ENCODE measurements at places on chromosomes 5 and 9.

DNA sequence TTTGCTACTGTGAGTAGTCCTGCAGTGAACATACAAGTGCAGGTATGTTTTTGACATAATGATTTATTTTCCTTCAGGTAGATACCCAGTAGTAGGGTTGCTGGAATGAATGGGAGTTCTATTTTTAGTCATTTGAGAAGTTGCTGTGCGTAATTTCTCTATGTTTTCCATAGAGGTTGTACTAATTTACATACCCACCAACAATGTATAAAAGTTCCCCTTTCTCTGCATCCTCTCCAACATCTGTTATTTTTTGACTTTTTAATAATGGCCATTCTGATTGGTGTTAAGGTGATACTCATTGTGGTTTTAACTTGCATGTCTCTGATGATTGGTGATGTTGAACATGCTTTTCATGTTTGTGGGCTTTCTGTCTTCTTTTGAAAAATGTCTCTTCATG lies 64.7 kb upstream of the CTSL start:
- DNase-seq, result no peak

DNA sequence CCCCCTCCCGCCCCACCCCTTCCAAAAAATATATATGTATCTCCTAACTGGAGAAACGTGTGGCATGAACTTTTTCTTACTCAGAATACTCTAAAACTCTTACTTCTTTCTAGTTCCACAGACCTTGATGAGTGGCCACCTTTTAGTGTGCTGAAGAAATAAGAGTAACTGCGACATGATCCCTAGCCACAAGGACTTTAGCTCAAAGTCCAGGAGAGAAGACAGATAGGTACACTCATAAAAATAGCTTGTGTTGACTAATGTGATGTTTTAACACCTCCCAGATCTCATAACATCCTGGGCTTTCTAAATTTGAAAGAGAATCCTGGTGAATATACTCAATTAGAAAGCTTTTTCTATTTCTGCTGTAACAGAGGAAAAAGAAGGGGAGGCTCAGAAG lies 1005.0 kb upstream of the DMAC1 start:
- DNase-seq, result no peak

DNA sequence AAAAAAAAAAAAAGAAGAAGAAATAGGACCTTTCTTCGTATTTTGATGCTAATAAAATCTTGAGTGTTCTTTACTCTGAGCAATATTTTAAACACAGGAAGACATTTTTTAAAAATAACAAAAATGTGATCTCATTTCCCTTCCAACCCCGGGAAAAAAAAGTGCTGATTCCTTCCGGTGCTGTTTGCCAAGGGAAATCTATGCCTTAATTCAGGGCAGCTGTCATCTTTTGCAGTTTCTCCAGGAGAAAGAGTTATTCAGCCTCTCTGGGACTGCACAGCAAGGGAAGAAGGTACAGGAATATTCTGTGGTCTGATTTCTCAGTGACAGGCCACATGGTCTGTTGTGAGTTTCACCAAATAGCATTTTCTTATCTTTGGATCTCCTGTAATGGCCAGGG lies 291.9 kb upstream of the IRX1 start:
- DNase-seq, result no peak

DNA sequence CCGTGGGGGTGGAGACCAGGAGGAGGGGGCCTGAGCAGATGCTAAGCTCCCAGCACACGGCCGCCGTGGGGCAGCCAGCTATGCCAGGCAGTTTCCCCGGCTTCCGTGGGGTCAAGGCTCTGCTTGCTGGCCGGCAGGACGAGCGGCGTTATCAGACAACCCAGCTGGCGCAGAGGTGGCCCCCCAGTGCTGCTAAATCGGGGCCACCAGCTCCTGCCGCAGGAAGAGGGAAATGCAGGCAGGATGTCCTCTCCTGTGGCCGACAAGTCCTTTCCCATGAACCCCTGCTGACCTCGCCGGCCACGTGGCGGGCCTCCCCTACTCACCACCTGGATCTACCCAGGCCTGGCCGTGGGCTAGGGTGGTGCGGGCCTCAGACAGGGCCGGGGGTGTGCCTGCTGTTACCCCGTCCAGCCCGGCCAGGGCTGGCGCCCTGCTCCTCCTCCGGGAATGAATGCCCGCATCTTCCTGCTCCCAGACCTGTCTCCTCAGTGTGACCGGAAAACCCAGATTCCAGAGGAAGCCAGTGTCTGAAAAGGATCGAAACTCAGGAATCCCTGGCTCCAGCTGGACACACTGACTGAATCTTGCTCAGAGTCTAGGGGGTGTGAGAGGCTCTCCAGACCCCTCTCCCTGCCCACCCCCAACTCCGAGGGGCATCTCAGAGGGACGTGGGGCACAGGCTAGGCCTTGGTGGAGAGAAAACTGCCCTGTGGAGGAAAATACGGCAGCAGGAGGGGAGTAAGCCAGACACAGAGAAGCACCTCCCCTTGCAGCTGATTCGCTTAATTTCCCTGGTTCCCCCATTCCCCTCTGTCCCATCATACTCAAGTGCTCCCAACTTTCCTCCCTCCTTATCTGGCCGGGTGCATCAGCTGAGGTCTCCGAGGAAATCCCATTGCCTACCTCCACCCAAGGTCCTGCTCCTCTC lies 3.9 kb downstream of the FLT4 start:
- DNase-seq, result no peak

DNA sequence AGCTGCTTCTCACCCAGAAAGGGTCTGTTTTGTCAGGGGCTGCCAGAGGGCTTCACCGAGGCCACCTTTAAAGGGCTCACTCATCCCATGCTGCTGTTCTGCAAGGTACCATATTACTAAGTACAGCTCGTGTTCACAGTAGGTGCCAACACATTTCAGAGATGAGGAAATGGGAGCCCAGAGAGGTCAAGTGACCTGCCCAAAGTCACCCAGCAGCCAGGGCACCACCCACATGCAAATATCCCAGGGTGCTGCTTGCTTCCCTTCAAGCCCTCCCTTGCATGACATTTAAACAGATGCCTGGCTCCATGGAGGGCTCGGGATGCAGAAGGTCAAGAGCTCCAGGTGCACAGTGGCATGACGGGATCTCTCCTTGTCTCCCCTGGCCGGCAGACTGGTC lies 123.5 kb upstream of the SARDH start:
- no peak for DNase-seq

DNA sequence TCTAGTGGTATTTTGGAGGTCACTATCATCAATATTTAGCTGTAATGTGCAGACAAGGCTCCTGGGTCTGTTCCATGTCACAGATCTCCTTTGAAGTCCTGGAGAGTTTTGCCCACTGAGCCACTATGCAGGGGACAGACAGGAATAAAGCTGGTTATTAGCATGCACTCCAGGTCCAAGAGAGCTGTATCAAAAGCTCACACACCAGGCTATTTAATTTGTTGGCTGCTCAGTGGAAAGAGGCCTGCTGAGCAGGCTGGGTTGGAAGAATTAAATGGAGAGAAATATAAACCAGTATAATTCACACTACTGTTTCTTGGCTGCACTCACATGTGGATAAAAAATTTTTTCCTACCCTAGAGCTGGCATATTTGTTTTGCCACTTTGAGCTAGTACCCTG lies 113.8 kb upstream of the TAF11L2 start:
- DNase-seq, result no peak

DNA sequence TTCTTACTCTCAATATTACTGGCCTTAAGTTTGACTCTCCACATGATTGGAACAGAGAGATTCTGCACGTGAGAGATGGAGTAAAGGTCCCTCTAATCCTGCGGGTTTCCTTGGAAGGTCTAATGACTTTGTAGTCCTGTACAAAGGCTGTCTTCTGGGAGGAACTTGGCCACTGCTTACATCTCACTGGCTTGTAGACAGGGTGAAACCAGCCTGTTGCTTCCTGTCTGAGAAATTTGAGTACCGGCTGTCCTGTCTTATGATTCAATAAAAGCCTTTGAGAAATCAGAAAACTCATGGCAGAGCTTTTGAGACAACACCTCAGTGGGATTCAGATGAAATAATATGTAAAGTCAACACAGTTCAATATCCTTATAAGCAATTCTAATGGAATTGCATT lies 43.0 kb downstream of the IL31RA start:
- no peak for DNase-seq

DNA sequence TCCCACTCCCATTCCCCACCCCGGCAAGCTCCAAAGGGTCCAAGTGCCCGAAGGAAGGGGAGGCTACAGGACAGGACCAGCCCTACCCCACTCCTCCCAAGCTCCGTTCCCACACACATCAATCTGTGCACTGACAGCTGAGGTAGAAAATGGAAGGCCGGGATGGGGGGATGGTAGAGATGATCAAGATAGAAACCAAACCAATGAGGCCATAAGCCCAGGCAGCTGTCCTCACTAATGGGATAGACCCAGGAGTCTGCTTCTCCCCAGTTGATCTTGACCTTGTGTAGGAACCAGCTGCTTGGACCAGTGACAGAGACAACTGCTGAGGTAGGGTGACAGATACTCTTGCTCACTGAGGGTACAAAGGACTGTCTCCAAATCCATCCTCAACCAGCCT lies 38.6 kb downstream of the B4GALT1 start:
- DNase-seq, result no peak

GRCh38 chr5:139251281-139251687 lies 42.3 kb upstream of the MATR3 start:
- DNase-seq, result no peak

- DNase-seq, result no peak
Measured at GRCh38 chr9:129812385-129812784, 9.4 kb downstream of the TOR1B start.

DNA sequence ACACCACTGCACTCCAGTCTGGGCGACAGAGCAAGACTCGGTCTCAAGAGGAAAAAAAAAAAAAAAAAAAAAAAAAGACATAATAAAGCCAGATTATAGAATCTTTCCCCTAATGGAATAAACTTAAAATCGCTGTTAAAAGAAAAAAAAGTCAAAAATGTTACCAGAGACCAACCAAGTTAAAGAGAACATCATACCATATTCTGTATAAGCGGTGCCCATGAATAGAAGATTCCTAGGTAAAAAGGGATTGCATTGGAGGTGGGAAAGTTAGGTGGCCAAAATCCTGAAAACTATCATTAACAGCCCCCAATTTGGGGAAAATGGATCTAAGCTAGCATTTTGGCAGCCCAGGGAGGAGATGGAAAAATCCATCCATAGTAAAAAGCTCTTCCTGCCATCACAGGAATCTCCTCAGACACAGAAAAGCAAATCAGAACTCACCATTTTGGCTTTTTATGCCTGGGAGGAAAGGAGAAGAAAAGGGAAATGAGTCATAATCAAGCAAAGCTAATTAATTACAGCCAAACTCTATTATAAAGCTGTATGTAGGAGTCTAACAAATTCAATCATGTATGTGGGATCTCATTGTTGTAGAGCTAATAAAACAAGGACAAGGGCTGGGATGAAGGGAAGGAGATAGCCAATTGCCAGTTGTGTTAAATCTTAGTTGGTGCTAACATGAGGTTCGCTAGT lies 363.8 kb downstream of the ARL15 start:
- no peak for DNase-seq

DNA sequence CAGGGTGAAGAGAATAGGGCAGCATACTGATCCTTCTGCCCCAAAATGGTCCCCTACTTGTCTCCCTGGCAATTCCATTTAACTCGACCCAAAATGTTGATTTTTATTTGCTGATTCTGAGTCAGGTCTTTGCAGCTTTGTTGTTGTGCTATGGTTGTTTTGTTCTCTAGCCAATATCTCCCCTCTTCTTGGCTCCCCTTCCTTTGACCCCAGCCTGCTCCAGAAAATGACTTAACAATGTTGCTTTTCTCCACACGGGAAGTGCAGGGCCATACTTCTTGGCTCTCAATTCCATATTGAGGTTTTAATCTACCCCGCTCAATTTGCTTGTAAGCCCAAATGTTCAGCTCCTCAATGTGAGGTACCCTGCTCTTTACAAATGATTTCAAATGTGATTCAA lies 330.0 kb downstream of the RASEF start:
- DNase-seq, result no peak

- no peak for DNase-seq
Measured at GRCh38 chr9:96140296-96141127, 161.5 kb downstream of the HSD17B3 start.

DNA sequence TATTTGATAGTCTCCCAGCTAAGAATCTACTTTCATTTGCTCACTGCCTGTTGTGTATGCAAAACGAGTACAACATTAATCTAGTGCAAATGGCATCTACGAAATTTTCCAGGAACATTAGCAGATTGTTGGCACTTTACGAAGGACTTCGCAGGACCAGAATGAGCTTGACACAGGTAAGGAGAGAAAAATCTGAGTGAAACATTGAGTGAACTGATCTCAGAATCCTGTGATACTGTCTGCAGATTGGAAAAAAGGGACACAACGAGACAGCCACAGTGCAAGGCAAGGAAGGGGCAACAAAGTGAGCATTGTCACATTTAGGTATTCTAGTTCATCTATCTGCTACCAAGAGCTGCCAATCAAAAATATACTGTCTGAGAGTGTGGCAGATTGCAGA lies 350.5 kb downstream of the ZNF608 start:
- no peak for DNase-seq

- DNase-seq, result no peak
Measured at GRCh38 chr5:124157320-124157719, 589.1 kb downstream of the ZNF608 start.

DNA sequence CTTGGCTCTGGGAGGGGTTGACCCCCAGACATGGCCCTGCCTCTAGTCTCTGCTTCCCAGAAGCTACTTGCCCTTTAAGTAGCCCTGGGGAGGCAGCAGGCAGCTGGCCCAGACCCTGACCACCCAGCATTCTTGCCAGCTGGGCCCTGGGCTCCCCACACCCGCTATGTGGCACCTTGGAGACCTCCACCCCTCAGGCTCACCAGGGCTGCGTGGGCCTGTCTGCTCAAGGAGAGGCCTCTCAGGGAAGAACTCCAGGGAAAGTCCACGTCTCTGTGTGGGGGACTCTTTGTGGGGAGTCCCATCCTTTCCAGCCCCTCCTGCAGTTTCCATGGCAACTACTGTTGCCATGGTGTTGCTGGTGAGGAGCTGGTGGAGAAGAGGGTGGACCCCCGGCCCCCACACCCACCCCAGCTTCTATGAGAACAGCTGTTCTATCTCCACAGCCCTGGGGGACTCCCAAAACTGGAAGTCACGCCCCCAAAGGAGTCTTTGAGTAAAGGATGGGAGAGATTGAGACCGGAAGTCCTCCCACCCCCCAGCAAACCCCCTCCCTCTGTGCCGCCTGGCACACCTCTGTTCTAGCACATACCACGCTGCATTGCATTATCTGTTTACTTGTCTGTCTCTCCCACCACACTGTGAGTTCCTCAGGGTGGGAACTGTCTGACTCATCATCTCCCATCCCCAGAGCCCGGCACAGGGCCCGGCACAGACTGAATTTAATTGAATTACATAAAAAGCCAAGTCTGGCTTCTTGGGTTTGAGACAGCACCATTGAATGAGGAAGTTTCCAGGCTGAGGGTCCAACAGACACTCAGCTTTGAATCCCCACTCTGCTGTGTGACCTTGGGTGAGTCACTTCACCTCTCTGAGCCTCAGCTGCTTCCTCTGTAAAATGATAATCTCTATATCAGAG lies 12.6 kb downstream of the DNM1 start:
- no peak for DNase-seq

- no peak for DNase-seq
Measured at GRCh38 chr5:39461007-39461682, 36.4 kb upstream of the DAB2 start.

- DNase-seq, result no peak
Measured at GRCh38 chr5:76104027-76104426, 20.8 kb downstream of the SV2C start.

Data from left renal cortex interstitium (tissue), 4 donors.